ENCODE measurements at places on chromosomes 13 and 19. TPM values are rescaled to one million over a fixed set of nuclear protein-coding genes. Genes with fewer than 3 reads are reported as not detected.
A peak's percentile ranks its signal among the peaks of the same experiment; 100 is the strongest.

RGL3 gene
- polyA plus RNA-seq: not detected

CADM4 gene
- polyA plus RNA-seq: 0.08 TPM

- peak; percentile 78 for DNase-seq
These were observed 3.5 kb upstream of the NAPSA start for GRCh38 chr19:50368649-50369570.

DNA sequence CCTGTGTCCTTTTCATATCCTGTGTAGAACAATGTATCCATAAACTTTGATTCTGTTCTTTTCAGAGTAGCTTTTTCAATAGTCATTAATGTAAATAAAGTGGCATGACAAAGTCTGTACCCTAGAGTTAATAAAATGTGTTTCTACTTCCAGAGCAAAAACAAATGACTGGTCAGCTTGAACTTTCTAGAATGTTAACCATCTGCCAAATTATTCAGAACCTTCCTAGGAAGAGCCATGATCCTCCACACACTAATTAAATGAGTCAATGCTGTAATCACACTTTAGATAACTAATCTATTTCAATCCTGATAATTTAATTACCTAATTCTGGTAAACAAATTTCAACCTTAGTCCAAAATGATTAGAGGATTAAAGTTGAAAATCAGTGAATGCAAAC is 73.2 kb downstream of the DIAPH3 start:
- DNase-seq: no peak

DNA sequence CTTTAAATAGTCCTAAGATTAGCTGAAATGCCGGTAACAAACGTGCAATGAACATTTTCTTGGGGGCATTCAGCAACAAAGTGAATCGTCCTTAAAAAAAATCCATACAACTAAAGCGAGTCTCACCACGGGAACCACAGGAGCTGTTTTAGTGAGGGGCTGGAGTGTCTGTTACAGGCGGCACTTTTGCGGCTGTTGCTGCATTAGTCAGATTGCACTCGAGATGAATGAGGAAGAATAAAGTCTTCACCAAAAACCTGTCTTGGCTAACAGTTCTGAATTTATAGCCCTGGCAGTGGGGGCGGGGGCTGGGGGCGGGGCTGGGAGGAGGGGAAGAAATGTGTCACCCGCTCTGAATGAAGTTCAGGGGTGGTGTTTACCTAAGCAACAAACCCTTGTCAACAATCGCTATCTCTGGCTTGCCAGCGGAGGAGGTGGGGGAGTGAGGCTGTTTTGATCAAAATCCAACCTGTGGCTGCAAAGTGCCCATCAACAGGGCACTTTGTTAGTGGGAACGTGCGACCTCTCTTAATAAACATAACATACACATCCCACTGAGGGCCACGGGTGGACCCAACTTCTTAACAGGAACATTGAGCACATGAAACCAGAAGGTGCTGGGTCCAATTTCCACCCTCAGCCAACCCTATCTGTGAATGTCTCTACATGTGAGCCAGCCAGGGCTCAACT is 44.5 kb downstream of the RFX2 start:
- no peak for DNase-seq

- no peak for DNase-seq
These were observed 37.2 kb upstream of the SOHLH2 start for GRCh38 chr13:36251526-36251925.

Measured in GM12878 (cell line).